ENCODE measurements at places on chromosomes 2 and 18. TPM values are rescaled to one million over a fixed set of nuclear protein-coding genes. Genes with fewer than 3 reads are reported as not detected.

The NDC80 gene
- 23.8 TPM for polyA plus RNA-seq

The SNRNP200 gene
- polyA plus RNA-seq = 206 TPM

The RNF152 gene
- 11.0 TPM for polyA plus RNA-seq

The ACTG2 gene
- 1.2 TPM for polyA plus RNA-seq

The CFAP65 gene
- polyA plus RNA-seq = 1.1 TPM

The SOS1 gene
- 49.4 TPM for polyA plus RNA-seq

The NABP1 gene
- polyA plus RNA-seq = 41.0 TPM

The CDH7 gene
- polyA plus RNA-seq = 9.4 TPM

The RBM44 gene
- polyA plus RNA-seq = 0.70 TPM

The FBXO48 gene
- 2.3 TPM for polyA plus RNA-seq

The TMEM37 gene
- polyA plus RNA-seq = 66.1 TPM

The LNPK gene
- polyA plus RNA-seq = 24.0 TPM

The RIT2 gene
- polyA plus RNA-seq = 0.10 TPM

The FHOD3 gene
- polyA plus RNA-seq = 39.2 TPM

The FBXO15 gene
- polyA plus RNA-seq = 3.3 TPM

The RPE gene
- 62.9 TPM for polyA plus RNA-seq

The TBR1 gene
- not detected for polyA plus RNA-seq

The NOL4 gene
- polyA plus RNA-seq = 2.1 TPM

The EFEMP1 gene
- 96.4 TPM for polyA plus RNA-seq

The TMEM247 gene
- not detected for polyA plus RNA-seq

The MBD1 gene
- 78.8 TPM for polyA plus RNA-seq

The ARL4C gene
- polyA plus RNA-seq = 52.2 TPM

The NT5C1B gene
- 0.83 TPM for polyA plus RNA-seq

The AMER3 gene
- polyA plus RNA-seq = not detected

The FLACC1 gene
- polyA plus RNA-seq = 4.8 TPM

The ARHGAP28 gene
- polyA plus RNA-seq = 68.4 TPM

The PSMA8 gene
- polyA plus RNA-seq = not detected

The GAL3ST2 gene
- polyA plus RNA-seq = 0.77 TPM

The PRKAG3 gene
- polyA plus RNA-seq = 0.21 TPM

The IL37 gene
- not detected for polyA plus RNA-seq

The RGPD4 gene
- not detected for polyA plus RNA-seq

The SEC11C gene
- polyA plus RNA-seq = 64.4 TPM

The DPP4 gene
- polyA plus RNA-seq = 121 TPM

The OR6B2 gene
- not detected for polyA plus RNA-seq

The VWC2L gene
- 0.16 TPM for polyA plus RNA-seq

The NRBP1 gene
- polyA plus RNA-seq = 133 TPM

The UGT1A6 gene
- 3.7 TPM for polyA plus RNA-seq

All from renal pelvis (tissue), 12 donors.